Stomach (tissue), 19 donors: ENCODE measurements at places on chromosomes 1 and 21. TPM values are rescaled to one million over a fixed set of nuclear protein-coding genes. Genes with fewer than 3 reads are reported as not detected.

Gene RAVER2
- 24.1 TPM for total RNA-seq

Gene KRTAP21-2
- total RNA-seq: not detected

DNA sequence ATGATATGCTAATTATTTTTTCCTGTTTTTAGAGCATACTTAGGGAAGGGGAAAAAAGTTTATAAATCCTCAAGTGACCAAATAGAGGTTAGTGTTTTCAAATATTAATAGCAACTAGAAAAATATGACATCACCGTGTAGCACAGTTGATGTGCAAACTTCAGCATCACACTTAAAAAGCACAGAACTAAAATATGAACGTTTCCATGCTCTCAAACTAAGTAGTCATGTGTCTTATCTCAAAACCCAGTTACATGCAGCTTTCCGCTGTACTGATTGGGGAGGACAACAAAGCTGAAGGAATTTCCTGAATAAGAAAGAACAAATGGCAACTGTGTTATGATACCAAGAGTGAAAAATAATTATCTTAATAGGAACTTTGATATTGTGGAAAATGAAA lies 903.7 kb downstream of the ADGRL2 start:
- H3K27ac ChIP-seq: no peak overlapping the region
- no peaks in the 10 kb centered on the region for H3K4me1 ChIP-seq
- DNase-seq: peak; percentile 43
- no peak overlapping the region for H3K4me3 ChIP-seq
- no peaks in the 10 kb centered on the region for H3K36me3 ChIP-seq

Gene PCP4L1
- 17.6 TPM for total RNA-seq

DNA sequence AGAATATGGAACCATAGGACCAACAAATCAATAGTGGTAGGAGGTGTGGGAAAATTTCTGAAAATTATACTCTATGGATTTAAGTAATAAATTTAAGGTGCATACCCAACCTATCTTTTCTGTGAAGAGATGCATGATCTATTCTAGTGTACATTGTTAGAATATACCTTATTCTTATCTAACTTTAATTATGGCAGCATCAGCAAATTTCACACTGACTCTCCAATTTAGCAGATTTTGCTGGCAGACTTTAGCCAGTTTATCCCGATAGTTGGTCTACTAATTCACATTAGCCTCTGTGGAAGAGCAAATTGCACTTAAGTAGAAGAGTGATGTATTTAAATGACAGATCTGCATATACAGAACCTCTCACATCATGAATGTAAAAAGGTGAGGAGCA lies 400.0 kb downstream of the PLA2G4A start:
- no peak overlapping the region for H3K27ac ChIP-seq
- no peak for DNase-seq
- no peaks in the 10 kb centered on the region for H3K36me3 ChIP-seq
- no peaks in the 10 kb centered on the region for H3K27me3 ChIP-seq
- no peak overlapping the region for H3K4me3 ChIP-seq

- peaks cover 3% of the 10 kb centered on the region for H3K27me3 ChIP-seq
- peak within 1 kb of the TSS; percentile 83 for H3K27ac ChIP-seq
- peak; percentile 84 for DNase-seq
- H3K4me3 ChIP-seq: peak within 1 kb of the TSS; percentile 52
Measured at GRCh38 chr21:34668803-34669148, at the start of gene CLIC6. TSS of gene CLIC6 (plus strand) at chr21:34668994. CDS start at chr21:34669389, 395 bp downstream.

- no peak overlapping the region for H3K4me3 ChIP-seq
- peaks cover 6% of the 10 kb centered on the region for H3K36me3 ChIP-seq
- H3K4me1 ChIP-seq: peaks cover 4% of the 10 kb centered on the region
Measured at GRCh38 chr1:161051219-161051618, 5.4 kb upstream of the USF1 start.

- no peak for DNase-seq
- H3K4me1 ChIP-seq: peaks cover 8% of the 10 kb centered on the region
- no peak overlapping the region for H3K27ac ChIP-seq
Measured at GRCh38 chr1:3714284-3714741, 37.9 kb upstream of the CCDC27 start.

GRCh38 chr1:185213091-185213490 lies 56.1 kb downstream of the SWT1 start:
- H3K36me3 ChIP-seq: peaks cover 54% of the 10 kb centered on the region
- H3K4me1 ChIP-seq: no peaks in the 10 kb centered on the region
- H3K4me3 ChIP-seq: no peak overlapping the region
- no peak for DNase-seq

Gene MAD2L2
- total RNA-seq: 8.9 TPM

- no peak for DNase-seq
- peaks cover 11% of the 10 kb centered on the region for H3K4me1 ChIP-seq
- H3K36me3 ChIP-seq: no peaks in the 10 kb centered on the region
- H3K27me3 ChIP-seq: no peaks in the 10 kb centered on the region
- H3K4me3 ChIP-seq: no peak overlapping the region
Measured at GRCh38 chr1:234505769-234506102, 26.8 kb upstream of the TARBP1 start.

Gene INKA2
- total RNA-seq: 4.7 TPM

GRCh38 chr1:204254031-204254661 lies 40.4 kb upstream of the GOLT1A start:
- no peaks in the 10 kb centered on the region for H3K27me3 ChIP-seq
- H3K4me1 ChIP-seq: peaks cover 8% of the 10 kb centered on the region
- no peak overlapping the region for H3K4me3 ChIP-seq
- no peak overlapping the region for H3K27ac ChIP-seq

DNA sequence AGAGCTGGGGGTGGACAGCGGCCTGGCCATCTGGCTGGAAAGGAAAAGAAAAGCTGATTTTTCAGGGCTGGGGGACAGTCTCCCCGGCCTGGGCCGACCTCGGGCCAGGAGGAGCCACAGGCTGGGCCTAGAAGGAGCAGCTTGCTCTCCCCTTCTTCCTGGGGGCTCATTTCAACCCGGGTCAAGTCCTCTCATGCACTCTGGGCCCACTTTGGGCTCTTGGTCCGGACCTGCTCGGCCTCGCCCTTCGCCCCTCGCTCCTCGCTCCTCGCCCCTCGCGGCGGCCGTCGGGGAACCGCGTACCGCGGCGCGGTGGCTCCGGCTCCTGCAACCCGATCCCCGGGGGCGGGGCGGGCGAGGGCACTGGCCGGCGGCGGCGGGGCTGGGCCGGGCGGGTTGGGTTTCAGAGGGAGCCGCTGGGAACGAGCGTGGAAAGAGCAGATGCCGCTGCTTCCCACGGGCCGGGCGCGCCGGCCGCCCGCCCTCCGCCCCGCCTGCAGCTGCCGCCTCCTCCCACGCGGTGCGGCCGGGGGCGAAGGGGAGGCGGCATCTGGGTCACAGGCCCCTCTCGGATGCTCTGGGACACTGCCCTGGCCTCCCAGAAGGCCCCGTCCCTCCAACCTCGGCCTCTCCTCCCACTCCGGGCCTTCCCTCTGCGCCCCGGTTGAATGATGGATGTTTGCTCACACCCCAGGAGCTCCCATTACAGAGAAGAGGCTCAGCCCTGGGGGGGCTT lies 6.6 kb downstream of the HEYL start:
- H3K27me3 ChIP-seq: no peaks in the 10 kb centered on the region
- peak; percentile 67 for DNase-seq
- H3K36me3 ChIP-seq: no peaks in the 10 kb centered on the region

Gene RGS18
- not detected for total RNA-seq

- H3K27ac ChIP-seq: no peak overlapping the region
- DNase-seq: no peak
- H3K4me1 ChIP-seq: no peaks in the 10 kb centered on the region
- no peak overlapping the region for H3K4me3 ChIP-seq
- no peaks in the 10 kb centered on the region for H3K27me3 ChIP-seq
Measured at GRCh38 chr1:216961516-216961915, 238.3 kb upstream of the ESRRG start.
